ENCODE measurements at places on chromosomes 5 and 9.

- no peak for DNase-seq
Observed at GRCh38 chr5:97548739-97549080, 365.7 kb upstream of the RIOK2 start.

GRCh38 chr5:154278186-154278585 lies 87.7 kb downstream of the GALNT10 start:
- DNase-seq = no peak

DNA sequence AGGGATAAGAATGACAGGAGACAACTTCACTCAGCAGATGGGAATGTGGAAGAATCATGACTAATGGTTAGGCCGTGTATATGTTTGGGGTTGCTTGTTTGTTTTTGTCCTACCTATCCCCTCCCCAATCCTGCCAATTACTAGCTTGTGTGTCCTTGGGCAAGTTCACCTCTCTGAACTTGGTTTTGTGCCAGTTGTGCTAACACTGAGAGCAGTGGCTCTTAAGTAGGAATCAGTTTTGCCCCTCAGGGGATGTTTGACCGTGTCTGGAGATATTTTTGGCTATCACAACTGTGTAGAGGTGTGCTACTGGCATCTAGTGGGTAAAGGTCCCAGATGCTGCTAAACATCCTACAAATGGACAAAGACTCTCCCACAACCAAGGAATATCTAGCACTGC lies 287.0 kb downstream of the DMRT2 start:
- no peak for DNase-seq

DNA sequence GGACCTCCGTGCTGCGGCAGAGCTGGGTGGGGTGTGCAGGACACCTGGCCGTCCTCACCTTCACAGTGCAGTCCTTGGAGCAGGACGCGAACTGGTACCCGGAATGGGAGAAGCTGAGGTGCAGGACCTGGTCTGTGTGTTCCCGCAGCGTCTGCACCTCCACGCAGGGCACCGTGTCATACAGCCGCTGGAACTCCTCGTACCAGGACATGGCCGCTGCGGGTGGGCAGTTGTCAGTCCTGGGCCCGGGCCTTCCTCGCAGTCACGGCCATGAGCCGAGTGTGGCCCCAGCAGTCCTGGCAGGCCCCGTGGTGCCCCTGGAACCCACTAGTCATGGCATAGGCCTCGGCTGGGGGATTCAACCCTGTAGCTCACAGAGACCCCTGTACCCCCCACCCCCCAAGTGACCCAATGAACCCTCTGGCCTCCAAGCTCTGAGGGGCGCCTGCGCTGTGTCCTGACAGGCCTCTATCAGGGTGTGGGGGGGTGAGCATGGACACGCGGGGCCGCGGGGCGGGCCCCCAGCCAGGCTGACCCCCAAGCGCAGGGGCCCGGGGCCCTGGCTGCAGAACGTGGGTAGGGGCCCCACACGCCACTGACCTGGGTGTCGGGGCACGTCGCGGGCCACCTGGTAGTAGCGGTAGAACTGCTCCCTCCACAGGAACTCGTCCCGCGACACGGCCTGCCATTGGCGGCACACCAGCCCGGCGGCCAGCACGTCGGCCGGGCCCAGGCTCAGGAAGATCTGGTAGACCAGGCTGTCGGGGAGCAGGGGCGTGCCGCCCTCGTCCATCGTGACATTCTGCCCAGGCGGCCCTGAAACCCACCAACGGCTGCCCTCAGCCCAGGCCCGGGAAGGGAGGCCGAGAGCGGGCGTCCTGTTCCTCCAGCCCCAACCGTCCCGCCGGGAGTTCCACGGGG lies 987 bp downstream of the FBXW5 start:
- DNase-seq = peak; percentile 23

GRCh38 chr5:53434541-53434940 lies 45.9 kb upstream of the FST start:
- DNase-seq = no peak

- no peak for DNase-seq
Observed at GRCh38 chr5:101675510-101676219, 620.4 kb downstream of the SLCO4C1 start.

DNA sequence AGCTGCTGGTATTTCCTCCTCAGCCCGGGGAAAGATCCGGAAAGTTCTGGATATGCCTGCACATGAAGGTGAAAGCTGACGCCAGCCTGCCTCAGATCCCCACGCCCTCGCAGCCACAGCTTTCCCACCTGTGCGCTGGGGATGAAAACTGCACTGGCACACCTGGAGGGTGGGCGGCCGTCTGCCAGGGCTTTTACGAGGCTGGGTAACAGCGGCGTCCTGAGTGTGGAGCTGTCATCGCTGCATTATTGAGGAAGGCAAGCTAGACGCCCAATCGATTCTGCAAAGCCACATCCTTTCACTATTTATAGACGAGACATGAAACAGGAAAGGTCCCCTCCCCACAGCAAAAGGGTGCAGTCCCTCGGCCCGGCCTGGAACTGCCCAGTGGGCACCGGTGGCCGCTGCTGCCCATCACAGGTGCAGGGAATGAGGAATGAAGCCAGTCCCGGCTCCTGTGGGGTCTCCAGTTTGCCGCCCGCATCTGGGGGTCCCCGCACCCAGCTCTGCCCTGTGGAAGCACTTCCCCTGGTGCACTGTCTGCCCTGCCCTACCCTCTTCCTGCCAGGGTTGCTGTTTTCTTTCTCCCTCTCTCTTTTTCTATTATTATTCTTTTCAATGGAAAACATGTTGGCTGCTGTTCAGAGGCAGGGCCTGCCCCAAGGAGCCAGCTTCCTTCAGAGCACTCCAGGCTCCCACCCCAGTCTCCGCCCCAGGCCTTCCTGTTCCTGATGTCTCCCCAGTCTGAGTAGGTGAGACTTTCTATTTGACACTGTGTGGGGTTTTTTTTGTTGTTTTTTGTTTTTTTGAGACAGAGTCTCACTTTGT lies 7.0 kb downstream of the NOTCH1 start:
- DNase-seq = no peak
